GM13976 (cell line): ENCODE measurements at places on chromosomes 13 and 19.
A peak's percentile ranks its signal among the peaks of the same experiment; 100 is the strongest.

- DNase-seq: no peak
Observed at GRCh38 chr19:49455773-49456172, 2.7 kb downstream of the ALDH16A1 start.

DNA sequence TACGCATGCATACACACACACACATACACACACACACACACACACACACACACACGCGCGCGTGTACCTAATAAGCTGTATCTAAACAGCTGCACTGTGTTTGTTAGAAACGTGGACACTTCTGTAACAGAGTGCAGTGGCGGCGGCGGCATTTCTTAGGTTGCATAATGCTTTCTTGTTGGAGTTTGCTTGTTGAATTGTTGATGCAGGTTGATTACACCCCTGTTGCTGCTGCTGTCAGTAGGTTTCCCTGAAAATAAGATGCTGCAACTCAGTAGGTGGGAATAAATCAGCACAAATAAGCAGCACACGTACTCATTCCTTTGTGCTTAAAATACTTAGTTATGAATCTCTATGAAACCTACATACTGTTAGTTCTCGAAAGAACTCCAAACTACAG, 479.2 kb downstream of the LIG4 start:
- no peak for DNase-seq

- no peak for DNase-seq
Observed at GRCh38 chr13:34756136-34756535, 185.9 kb upstream of the NBEA start.

- DNase-seq: no peak
Observed at GRCh38 chr19:17803264-17803896, 8.4 kb downstream of the B3GNT3 start.

GRCh38 chr13:99174533-99175100, 26.0 kb upstream of the UBAC2 start:
- no peak for DNase-seq

DNA sequence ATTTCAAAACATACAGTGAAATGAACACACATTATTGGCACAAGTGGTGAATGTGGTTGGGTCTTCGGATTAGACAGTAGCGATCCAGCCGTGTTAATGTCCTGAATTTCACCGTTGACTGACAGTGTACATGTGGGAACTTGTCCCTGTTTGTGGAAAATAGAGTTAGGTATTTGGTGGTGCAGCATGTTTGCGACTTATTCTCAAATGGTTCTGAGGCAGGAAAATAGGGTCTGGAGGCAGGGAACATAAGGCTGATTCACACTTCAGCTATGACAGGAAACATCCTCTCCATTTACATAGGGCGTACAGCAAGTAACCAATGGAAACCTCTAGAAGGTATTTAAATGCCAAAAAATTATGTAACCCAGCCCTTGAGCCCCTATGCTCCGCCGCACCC, 4.2 kb downstream of the LGALS7B start:
- no peak for DNase-seq

DNA sequence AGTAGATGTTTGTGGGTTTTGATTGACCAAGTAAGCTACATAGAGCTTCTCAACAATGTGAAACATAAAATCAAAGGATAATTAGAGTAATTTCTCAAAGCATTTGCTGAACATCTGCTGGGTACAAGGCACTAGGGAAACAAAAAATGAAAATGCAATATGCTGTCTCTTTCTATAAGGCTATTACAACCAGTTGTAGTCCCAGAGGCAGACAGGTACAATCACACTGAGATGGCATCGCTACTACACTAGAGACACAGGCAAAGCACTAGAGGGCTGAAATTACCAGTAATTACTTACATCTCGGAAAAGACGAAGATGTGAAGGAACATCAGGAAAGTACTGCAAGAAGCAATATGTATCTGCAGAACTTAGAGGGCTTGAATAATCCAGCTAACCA, 133.3 kb downstream of the LHFPL6 start:
- DNase-seq: no peak

DNA sequence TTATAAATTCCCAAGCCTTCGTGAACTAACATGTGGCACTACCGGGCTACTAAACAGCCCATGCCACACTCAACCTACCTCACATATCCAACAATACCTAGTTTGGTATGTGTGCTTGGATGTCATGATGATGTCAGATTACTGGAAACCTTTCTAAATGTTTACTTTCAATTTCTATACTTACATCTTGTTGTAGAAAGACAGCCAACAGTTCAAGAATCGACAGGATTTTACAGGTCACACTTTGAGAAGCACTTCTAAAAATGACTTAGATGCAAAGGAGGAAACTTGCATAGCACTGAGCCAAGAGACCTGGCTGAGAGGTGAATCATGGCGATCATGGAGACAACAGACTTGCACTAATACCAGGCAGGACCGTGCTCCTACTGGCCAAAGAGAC, 209.9 kb downstream of the COL4A1 start:
- DNase-seq: no peak

DNA sequence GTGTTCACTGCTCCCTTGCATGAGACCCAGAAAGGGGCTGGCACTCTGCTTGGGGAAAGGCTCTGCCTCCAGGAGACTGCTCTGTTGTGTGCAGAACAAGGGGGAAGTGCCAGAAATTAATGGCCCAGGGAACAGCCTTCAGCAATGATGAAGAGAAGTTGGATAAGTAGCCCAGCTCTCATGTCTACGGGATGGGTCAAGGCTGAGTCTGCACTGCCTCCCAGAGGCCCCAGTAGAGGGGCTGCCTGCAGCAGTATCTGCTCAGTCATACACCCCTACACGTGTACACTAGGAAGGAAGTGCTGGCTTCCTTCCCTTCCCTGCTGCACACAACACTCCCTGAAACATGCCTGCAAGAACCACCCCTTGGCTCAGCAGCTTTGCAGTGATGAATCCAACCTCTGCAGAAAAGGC, 54.6 kb upstream of the URI1 start:
- no peak for DNase-seq

DNA sequence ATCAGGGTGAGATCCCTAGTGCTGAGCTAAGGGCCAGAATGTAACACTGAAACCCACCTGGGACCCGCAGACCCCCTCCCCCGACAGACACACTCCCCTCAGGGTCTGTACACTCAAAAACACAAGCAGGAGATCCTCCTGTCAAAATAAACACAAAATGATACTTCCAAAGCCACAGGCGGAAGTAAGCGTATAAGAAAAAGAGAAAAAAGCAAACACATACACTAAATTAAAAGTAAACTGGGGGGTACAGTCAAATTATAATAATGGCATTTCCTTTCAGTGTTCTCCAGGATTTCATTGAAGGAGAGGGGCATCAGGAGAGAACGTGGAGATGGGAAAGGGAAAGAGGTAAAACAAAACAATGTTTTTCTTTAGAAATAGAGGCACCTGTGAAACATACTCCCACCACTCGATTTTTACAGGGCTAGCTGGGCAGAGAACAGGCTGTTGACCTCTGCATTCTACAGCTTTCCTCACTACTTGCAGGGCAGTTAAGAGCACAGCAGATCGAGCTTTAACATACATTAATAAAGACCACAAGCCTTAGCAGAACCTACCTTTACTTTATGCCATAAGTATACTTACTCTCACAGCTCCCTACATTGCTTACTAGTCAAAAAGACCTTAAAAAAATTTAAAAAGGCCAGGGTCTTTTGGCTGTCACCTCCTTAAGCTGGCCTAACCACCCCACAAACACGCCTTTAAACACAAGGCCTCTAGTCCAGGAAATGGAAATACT, 5.3 kb downstream of the ZIC5 start:
- no peak for DNase-seq

GRCh38 chr19:17021793-17022590, 4.6 kb downstream of the CPAMD8 start:
- DNase-seq: no peak

DNA sequence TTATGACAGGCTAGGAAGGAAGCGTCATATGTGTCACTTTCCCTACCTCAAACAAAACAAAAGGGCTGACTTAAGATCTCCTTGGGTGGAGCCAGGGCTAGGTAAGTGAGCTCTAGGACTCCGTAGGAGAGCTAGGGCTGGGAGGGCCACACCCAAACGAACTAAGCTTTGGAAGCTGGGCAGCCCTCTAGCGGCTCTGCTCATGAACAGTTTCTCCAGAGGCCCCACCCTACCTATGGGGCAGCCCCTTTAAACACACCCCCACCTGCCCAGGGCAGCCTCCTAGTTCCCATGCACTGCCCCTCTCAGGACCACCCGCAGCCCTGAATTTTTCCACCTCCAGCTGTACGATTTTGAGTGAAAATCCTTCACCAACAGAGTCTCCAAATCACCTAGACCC, 3.5 kb downstream of the PEG3 start:
- DNase-seq: peak; percentile 12

DNA sequence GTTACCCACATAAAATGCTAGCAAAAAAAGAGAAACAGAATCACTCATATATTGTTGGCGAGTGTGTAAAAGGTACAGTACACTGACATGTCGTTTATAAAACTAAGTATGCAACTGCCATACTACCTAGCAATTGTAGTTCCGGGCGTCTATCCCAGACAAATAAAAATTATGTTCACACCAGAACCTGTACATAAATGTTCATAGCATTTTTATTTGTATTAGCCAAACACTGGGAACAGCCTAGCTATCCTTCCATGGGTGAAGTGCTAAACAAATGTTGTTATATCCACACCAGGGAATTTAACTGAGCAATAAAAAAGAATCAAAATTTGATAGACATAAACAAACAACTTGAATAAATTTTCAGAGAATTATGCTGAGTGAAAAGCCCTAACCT, 28.9 kb upstream of the POSTN start:
- no peak for DNase-seq

DNA sequence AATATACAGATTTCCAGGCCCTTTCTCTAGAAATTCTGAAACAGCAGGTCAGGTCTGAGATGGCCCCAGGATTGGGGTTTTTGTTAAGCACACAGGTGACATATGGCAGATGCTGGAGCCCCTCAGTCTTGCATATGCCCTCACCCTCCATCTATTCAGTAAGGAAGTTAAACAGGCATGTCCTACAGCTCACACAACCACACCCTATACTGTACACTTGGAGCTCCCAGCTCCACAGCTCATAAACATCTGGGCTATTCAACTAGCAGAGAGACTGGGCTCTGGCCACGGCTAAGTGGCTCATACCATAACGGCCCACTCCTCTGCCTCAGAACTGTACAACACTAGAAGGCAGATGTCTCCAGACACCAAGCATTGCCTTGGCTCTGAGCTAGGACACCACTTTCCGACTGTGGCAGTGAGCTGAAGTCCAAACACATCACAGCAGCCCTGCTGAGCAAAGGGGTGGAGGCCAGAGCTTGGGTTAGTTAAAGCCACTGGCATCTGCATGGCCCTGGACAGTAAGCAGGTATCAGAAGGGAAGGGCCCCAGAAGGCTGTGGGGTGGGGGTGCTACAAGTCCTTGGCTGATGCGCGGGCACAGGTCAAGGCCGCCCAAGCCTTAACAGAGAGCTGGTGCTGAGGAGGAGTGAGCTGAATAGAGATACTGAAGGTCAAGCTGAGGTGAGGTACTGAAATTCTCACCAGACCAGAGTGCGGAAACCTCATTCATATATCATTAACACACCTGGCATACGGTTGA, 79.1 kb downstream of the ABCC4 start:
- DNase-seq: no peak

DNA sequence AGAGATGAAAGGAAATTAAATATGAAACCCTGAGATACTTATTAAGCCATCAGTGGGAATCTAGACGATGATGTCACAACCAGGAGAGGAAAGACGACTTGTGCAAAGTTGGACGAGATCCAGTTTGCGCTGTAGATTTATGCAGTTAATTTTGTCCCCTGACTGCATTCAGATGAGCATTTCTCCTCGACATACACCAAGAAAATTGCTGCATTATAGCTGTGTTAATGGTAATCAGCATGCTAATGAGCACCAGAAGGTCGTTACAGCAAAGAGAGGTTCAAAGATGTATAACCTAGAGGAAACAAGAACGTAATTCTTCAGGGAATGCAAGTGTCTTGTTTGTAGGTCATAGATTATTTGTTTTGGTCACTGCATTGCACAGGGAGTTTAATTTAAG, 371.7 kb downstream of the RBM26 start:
- DNase-seq: no peak
